ENCODE measurements at places on chromosomes 12 and 14.

DNA sequence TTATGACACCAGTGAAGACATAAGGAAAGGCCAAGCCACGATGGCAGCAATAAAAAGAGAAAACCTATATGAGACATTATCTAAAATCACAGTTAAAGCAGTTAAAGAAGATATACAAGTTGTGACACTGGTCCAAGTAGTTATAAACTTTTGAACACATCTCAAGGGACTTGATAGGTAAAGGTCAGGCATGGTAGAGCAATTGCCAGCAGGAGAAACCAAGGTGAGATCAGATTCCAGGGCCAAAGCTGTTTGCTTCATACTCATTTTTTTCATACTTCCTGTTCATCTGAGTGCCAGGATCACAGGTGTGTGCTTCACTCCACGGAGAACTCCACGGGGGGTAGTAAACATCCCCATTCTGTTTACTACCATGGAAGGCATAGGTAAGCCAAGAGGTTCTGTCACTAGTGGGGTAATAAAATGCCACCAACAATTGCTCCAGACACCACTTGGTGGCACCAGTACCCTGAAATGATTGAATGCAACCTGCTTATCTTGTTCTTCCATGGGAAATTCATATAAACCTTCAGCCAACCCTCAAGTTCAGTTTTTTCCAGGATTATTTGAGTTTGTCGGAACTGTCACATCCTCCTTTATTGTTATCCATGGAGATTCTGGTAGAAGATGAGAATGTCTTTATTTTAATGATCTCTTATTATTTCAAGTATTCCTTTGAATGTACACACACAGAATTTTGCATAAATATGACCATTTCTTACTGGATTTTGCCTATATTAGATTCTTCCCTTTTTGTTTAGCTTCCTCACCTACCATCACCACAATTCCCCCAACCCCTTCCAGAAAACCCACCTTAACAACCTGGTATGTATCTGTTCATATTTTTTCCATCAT is 59.2 kb upstream of the TSPAN8 start:
- DNase-seq, result no peak

DNA sequence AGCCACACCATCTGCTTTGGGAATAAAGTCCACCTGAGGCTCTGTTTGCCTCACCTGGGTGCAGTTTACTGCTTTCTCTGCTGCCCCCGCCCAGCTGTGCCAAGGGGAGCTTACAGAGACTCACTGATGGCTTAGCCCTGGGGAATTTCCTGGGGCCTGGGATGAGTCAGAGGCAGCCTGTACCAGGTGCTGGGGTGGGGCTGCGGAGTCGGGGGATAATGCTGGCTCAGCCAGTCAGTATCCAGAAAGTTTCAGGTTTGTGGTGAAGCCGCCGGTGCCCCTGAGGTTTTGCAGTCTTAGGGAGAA is 22.3 kb downstream of the PLEKHG3 start:
- DNase-seq, result no peak

GRCh38 chr14:71582705-71583104 is 349.5 kb upstream of the RGS6 start:
- DNase-seq, result no peak

GRCh38 chr14:68506021-68506644 is 286.7 kb downstream of the ZFP36L1 start:
- DNase-seq, result no peak

GRCh38 chr14:93970585-93970964 is 5.8 kb downstream of the ASB2 start:
- no peak for DNase-seq

DNA sequence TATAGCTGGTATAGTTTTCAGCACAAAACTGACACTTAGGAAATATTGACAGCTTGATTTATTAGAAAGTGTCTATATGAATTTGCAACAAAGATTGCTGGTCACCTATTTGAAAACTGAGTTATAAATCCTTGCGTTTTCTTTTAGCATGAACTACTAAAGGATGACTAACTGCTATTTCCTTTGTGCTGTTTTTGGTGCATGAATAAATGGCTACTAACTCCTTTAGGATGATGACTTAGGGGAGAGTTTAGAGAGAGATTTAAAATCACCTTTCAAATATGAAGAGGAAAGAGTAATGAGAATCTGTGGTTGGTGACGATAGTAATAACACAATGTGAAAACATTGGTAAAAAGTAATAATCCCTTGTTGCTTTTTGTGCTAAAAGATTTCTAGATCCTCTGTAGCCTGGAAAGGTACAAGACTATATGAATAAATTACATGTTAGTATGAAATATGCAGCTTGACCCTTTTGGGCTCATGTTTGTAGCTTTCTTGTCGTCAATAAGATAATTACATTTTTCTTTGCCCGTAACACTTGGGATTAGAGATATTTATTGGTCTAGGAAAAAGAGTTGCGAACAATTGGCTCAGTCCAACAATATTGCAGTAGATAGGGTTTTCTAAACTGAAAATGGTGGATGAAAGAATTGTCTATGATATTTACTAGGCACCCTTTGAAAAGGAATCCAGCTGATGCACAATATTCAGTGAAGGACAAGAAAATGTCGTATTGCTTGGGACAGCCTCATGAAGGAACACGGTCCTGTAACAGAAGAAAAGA is 453.0 kb downstream of the ADAMTS20 start:
- no peak for DNase-seq

GRCh38 chr12:48651681-48652080 is 30.4 kb downstream of the KANSL2 start:
- DNase-seq, result no peak

- no peak for DNase-seq
These were observed 26.3 kb downstream of the LRTM2 start for GRCh38 chr12:1846421-1847405.

DNA sequence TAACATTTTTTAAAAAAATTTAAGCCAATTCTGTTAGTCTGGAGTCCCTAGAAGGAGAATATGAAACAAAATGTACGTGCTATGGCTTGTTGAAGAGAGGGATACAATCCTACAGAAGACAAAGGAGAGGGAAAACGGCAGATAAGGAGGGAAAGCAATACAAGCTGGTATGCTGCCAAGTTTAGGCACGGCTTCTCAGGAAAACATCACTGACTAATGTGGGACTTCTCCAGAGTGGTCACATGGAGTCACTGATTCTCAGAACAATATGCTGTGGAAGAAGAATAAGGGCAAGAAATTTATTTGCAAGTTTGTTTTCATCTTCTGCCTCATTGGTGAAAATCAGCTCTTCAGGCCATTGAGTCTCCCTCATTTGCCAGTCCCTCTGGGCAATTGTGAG is 22.9 kb upstream of the NR1H4 start:
- DNase-seq, result no peak

GRCh38 chr14:75084513-75084912 is 15.1 kb downstream of the ZC2HC1C start:
- no peak for DNase-seq

- no peak for DNase-seq
These were observed 65.3 kb downstream of the VCPKMT start for GRCh38 chr14:50051106-50051505.

DNA sequence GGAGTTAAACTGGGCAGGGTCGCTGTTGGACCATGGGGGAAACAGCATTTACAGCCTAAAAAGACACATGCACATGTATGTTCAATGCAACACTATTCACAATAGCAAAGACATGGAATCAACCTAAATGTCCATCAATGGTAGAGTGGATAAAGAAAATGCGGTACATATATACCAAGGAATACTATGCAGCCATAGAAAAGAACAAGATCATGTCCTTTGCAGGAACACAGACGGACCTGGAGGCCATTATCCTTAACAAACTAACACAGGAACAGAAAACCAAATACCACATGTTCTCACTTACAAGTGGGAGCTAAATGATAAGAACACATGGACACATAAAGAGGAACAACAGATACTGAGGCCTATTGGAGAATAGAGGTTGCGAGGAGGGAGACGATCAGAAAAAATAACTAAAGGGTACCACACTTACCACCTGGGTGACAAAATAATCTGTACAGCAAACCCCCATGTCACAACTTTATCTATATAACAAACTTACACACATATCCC is 25.0 kb upstream of the SRP54 start:
- DNase-seq, result no peak

All from omental fat pad (tissue), 4 donors.